ENCODE measurements at places on chromosomes 12 and 14.
A peak's percentile ranks its signal among the peaks of the same experiment; 100 is the strongest.

DNA sequence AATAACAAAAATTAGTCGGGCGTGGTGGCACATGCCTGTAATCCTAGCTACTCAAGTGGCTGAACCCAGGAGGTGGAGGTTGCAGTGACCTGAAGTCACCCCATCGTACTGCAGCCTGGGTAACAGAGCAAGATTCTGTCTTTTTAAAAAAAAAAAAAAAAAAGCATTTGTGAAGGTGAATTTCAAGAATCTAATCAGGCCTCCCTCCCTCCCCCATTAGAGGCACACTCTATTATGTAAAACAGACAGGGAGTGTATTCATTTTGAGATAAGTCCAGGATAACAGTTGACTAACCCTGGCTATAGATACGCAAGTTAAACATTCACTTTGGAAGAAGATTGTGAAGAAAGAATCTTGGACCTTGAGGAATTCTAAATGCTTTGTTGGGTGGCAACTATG is 2.9 kb downstream of the RESF1 start:
- no peak for DNase-seq

DNA sequence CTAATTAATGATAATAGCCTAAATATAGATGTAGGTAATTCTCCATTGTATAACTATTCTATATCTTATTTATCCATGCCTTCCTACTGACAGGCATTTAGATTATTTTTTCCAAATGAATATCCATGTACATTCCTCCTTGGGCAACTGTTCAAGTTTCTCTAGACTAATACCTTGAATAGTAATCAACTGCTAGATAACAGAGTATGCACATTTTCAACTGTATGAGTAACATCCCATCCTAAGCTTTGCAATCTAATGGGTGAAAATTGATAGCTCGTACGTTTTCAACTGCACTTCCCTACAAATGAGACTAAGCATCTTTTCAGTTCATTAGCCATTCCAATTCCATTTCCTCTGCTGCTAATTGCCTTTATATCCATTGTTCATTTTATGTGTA is 37.0 kb downstream of the YAF2 start:
- DNase-seq = no peak

- no peak for DNase-seq
Observed at GRCh38 chr12:15794196-15794595, 5.0 kb upstream of the EPS8 start.

DNA sequence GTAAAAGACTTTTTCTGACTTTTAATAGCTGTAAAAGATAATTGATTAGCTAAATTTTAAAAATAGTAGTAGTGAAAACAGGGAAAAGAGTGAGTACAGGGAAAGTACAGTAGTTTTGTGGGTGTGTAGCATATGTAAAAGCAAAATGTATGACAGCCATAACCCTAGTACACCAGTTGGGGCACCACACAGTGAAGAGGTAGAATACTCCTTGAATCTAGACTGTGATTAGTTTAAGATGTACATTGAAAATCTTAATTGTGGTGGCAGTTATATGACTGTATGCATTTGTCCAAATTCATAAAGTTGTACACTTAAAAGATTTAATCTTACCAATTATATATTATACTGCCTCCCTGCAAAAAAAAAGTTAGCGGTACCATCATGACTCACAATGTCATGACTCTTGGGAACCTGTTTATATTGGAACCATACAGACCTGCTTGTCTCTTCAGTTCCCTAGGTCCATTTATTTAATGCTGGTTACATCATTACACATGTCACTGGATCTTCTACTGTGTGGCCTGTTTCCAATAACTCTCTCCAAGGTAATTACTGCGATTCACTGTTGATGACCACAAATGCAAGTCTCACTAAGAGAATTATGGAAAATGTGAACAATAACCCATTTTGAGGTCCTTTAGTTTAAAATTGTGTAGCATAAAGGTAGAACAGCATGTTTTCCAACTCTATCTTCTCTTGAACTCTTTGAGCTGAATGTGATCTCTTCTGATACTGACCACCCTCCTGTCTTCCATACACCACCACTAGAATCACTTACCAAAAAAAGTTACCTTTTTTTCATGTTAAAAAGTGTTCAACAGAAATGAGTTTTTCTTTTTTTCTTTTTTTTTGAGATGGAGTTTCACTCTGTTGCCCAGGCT is 264.2 kb upstream of the AMIGO2 start:
- DNase-seq = peak; percentile 28

DNA sequence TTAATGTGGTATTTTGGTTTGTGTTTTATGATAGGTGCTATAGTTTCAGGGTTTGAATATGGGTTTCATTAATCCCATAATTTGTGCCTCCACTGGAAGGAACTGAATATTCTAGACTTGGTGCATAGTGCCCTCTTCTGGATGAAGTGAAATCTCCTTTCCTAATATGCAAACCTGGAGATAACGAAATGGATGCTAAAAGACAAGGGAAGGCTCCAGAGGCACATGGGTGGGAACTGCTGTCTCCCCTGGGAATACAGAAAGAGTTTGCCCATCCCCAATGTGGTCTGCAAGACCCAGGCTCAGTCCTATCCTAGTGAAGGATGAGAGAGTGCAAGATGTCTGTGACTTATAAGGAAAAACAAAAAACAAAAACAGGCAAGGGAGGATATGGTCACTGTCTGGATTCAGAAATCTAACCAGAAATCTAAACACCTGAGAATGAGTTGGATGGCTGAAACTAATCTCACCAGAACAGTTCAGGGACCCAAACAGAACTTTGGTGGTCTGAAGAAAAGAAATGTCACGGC is 142.3 kb upstream of the TMPO start:
- peak; percentile 66 for DNase-seq

DNA sequence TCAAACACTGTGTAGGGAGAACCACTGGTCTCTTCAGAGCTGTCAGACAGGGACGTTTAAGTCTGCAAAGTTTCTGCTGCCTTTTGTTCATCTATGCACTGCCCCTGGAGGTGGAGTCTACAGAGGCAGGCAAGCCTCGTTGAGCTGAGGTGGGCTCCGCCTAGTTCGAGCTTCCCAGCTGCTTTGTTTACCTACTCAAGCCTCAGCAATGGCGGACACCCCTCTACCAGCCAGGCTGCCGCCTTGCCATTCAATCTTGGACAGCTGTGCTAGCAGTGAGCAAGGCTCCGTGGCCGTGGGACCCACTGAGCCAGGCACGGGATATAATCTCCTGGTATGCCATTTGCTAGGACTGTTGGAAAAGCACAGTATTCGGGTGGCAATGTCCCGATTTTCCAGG is 24.6 kb upstream of the YBX3 start:
- DNase-seq = no peak

DNA sequence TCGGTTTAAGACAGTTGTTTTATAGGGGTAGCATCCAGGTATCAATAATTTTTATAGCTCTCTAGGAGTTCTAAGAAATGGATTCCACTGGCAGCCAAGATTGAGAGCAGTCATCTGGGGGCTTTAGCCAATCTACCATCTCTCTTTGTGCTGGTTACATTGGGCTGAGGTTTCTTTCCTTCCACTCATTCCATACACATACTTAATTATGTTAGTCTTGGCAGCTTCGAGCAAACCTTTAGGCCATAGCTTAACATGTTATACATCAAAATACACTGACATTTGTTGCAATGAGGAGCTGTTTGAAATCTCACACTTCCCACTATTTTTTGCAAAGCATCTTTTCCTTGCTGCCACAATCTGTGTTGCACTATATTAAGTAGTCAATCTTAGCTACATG is 63.1 kb downstream of the ARMH4 start:
- DNase-seq = no peak

GRCh38 chr12:52006726-52007157 is at the start of gene TAMALIN:
TAMALIN (plus strand) TSS chr12:52006946; CDS start chr12:52007020, 74 bp downstream.
- no peak for DNase-seq
